ENCODE measurements at places on chromosomes 16 and 17.

DNA sequence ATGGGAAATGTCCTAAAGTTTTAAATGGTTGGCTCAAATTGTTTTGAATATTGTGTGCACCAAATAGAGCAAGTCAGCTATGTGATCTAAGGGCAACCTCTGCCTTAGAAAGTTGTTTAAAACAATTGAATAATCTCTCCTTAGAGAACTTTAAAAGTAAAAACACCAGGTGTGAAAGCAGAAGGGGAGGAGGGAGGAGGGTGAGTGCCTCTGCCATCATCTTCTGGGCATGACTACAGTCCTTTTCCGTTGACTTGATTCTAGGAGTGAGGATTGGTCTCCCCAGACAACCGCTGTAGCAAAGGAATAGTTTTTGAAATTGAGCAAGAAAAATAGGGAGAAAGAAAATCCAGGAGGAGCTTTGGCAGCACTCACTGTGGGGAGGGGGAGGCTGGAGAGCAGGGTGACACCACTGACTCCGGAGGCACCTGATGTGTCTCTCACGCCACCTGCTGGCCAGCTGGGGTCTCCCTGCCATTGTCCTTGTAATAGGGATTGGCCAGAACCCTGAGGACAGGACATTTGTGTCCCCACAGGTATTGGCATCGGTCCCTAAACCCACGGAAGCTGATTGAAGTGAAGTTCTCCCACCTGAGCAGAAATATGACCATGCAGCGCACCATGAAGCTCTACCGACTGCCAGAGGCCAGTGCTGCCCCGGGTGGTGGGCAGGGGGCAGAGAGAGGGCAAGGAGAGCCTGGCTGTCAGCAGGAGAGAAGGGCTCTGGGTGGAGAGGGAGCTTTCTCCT is 33.3 kb downstream of the PLCD3 start:
- DNase-seq, result peak; percentile 79

GRCh38 chr16:66318505-66318904 is 48.0 kb upstream of the CDH5 start:
- DNase-seq, result no peak

DNA sequence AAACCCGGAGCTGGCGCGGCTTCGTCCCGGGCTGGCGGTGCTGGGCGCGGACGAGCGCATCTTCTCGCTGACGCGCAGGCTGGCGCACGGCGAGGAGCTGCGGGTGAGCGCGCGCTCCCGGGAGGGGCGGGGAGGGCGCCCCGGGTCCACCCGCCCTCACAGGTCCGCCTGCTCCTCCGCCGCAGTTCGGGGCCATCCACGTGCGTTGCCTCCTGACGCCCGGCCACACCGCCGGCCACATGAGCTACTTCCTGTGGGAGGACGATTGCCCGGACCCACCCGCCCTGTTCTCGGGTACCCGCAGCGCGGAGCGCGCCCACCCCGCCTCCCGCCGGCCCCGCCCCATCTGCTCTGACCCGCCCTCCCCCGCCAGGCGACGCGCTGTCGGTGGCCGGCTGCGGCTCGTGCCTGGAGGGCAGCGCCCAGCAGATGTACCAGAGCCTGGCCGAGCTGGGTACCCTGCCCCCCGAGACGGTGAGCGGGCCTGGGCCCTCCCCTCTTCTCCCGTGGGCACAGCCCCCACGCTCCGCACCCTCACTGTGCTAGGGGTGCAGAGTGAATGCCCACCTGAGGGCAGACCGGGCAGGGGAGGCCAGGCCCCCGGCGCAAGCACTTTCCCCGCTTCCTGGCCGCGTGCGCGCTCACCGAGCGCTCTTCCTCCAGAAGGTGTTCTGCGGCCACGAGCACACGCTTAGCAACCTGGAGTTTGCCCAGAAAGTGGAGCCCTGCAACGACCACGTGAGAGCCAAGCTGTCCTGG is 1.4 kb downstream of the HAGHL start:
- peak; percentile 64 for DNase-seq

GRCh38 chr17:2338315-2338657 is 985 bp downstream of the SGSM2 start:
- DNase-seq, result no peak

DNA sequence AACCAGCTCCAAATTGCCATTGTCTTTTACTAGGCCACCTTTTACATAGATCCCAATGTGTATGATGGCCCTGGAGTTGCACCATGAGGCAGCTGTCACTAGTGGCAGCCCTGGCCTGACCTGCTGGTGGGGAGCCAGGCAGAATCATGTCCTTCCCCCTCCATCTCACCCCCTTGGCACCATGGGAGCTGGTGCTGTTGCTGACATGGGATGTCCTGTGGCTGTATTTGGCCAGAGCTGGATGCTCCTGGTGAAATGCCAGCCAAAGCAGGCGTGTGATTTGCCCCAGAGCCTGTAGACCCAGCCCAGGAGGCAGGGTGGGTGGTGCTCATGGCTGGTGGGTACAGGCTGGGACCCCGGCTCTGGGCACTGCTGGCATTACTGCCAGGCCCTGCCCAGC is 18.6 kb downstream of the SLC12A3 start:
- DNase-seq, result no peak

- peak; percentile 82 for DNase-seq
Measured at GRCh38 chr17:60391471-60392041, 377 bp downstream of the USP32 start.
